Spinal cord (tissue), 10 donors: ENCODE measurements at places on chromosomes 5 and 9. TPM values are rescaled to one million over a fixed set of nuclear protein-coding genes. Genes with fewer than 3 reads are reported as not detected.
A peak's percentile ranks its signal among the peaks of the same experiment; 100 is the strongest.

UGT3A2 gene
- 0.66 TPM for polyA plus RNA-seq

PHYHD1 gene
- 23.2 TPM for polyA plus RNA-seq

F12 gene
- 15.1 TPM for polyA plus RNA-seq

ADAMTSL2 gene
- 9.0 TPM for polyA plus RNA-seq

ADGRD2 gene
- 26.1 TPM for polyA plus RNA-seq

CDKN2B-AS1 gene
- polyA plus RNA-seq, result 0.29 TPM

DMGDH gene
- polyA plus RNA-seq, result 3.3 TPM

NR4A3 gene
- polyA plus RNA-seq, result 8.4 TPM

PHF24 gene
- polyA plus RNA-seq, result 46.0 TPM

DNA sequence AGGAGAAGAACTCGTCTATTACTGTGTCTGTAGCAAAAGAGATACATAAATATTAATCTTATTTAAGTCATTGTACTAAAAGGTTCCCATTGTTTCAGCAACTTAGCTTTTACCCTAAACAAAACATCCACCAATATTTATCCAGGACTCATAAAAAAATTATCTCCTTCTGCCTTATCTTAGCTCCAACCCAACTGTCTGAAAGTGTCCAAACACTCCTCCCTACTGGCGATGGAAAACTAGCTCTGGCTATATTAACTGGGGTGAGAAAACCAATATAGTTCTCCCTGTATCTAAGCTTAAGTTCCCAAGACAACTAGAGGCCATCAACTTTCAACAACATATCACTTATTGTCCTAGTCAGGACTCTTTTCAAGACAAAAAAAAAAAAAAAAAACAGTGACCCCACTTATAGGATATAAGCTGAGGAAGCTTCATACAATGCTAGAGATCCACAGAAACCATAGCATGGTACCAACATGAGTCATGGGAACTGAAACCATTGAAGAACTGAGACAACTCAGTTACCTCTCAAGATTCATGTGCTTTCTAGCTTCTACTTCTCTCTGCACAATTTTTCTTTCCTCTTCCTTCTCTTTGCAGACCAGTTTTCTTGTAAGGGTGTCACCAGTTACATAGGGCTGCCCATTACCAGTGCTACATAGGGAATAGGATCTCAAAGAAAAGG lies 150.7 kb upstream of the RASA1 start:
- H3K4me3 ChIP-seq, result no peak overlapping the region
- H3K27ac ChIP-seq, result no peak overlapping the region
- DNase-seq, result no peak
- H3K4me1 ChIP-seq, result no peaks in the 10 kb centered on the region
- no peaks in the 10 kb centered on the region for H3K27me3 ChIP-seq
- no peaks in the 10 kb centered on the region for H3K36me3 ChIP-seq

DNA sequence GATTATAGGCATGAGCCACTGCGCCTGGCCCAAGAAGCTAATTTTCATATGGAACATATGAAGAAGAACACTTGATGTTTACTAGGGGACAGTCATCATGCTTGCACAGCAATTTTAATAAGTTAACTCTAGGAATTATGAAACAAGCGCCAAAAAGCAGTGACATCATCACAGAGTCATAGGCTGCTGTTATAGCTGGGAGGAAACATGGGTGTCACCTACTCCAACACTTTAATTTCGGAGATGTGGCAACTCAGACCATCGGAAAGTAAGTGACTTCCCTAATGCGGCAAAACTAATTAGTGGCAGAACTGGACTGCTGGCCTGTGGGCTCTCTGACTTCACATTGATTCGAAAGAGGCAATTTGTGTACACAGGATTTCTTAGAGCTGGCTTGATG lies 38.1 kb upstream of the EQTN start:
- H3K27ac ChIP-seq, result no peak overlapping the region
- no peak for DNase-seq
- H3K27me3 ChIP-seq, result no peaks in the 10 kb centered on the region
- H3K36me3 ChIP-seq, result no peaks in the 10 kb centered on the region
- H3K4me1 ChIP-seq, result peaks cover 22% of the 10 kb centered on the region

DNA sequence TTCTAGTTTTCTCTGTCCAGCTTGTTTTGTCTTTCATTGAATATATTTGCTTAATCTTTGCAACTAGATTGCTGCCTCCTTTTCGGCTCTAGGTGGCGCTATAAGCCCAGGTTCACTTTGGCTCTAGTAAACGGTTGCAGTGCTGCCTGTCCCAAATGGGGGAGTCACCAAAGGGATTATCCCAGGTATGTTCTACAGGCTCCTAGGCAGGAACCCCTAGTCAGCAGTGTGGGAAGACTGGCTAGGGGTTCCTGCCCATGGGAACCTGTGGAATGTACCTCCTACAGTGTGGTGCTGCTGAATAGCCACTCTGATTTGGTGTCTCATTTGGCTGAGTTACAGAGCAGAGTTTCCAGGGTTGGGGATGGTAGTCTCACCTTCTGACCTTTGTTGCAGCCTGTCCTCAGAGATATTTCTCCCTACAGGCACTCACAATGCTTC lies 85.2 kb downstream of the ARSB start:
- H3K27me3 ChIP-seq, result no peaks in the 10 kb centered on the region
- no peak overlapping the region for H3K4me3 ChIP-seq
- no peaks in the 10 kb centered on the region for H3K36me3 ChIP-seq
- no peak overlapping the region for H3K27ac ChIP-seq
- no peaks in the 10 kb centered on the region for H3K4me1 ChIP-seq

GRCh38 chr9:108727580-108728111 lies 128.1 kb downstream of the ACTL7B start:
- no peak overlapping the region for H3K27ac ChIP-seq
- H3K36me3 ChIP-seq, result no peaks in the 10 kb centered on the region
- H3K4me3 ChIP-seq, result no peak overlapping the region
- H3K4me1 ChIP-seq, result peaks cover 12% of the 10 kb centered on the region
- peak; percentile 15 for DNase-seq

DNA sequence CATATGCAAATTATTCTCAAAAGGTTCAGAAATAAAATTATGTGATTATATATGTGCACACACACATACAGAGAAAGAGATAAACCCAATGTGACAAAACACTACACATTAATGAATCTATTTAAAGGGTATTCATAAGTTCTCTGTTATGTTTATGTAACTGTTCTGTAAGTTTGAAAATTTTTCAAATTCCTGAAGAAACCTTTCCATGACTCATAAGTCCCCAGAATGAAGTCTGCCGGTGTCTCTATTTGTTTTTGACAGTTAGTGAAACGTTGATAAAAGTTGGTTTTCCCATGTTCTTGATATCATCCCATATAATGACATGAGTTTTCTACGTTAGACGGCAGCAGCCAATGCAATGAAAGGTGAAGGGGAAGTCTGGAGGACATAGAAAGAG lies 199.5 kb upstream of the PUM3 start:
- no peak overlapping the region for H3K4me3 ChIP-seq
- no peak for DNase-seq
- H3K27me3 ChIP-seq, result no peaks in the 10 kb centered on the region
- no peak overlapping the region for H3K27ac ChIP-seq
- H3K36me3 ChIP-seq, result no peaks in the 10 kb centered on the region
- H3K4me1 ChIP-seq, result no peaks in the 10 kb centered on the region

GRCh38 chr5:169063316-169063953 lies 237.5 kb downstream of the SLIT3 start:
- no peak overlapping the region for H3K4me3 ChIP-seq
- no peaks in the 10 kb centered on the region for H3K36me3 ChIP-seq
- H3K27ac ChIP-seq, result no peak overlapping the region
- DNase-seq, result no peak
- H3K4me1 ChIP-seq, result peaks cover 16% of the 10 kb centered on the region
- peaks cover 23% of the 10 kb centered on the region for H3K27me3 ChIP-seq

DNA sequence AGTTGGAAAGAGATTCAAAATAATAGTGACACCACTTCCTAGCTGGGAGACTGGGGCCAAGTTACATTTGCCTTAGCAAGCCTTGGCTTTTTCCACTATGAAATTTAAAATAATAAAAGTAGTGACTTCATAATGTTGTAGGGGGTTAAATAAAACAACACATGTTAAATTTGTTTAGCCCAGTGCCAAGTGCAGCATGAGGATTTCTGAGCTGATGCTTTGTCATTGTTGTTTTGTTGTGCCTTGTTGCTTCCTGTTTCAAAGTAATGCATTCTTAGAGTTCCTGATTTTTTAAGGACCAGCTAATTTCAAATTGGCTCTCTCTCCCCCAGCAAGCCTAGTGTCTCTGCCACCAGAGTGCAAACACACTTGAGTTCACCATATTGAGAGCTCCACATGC lies 270.7 kb upstream of the PAPPA start:
- no peaks in the 10 kb centered on the region for H3K36me3 ChIP-seq
- no peak overlapping the region for H3K4me3 ChIP-seq
- no peaks in the 10 kb centered on the region for H3K27me3 ChIP-seq
- no peaks in the 10 kb centered on the region for H3K4me1 ChIP-seq
- no peak for DNase-seq

DNA sequence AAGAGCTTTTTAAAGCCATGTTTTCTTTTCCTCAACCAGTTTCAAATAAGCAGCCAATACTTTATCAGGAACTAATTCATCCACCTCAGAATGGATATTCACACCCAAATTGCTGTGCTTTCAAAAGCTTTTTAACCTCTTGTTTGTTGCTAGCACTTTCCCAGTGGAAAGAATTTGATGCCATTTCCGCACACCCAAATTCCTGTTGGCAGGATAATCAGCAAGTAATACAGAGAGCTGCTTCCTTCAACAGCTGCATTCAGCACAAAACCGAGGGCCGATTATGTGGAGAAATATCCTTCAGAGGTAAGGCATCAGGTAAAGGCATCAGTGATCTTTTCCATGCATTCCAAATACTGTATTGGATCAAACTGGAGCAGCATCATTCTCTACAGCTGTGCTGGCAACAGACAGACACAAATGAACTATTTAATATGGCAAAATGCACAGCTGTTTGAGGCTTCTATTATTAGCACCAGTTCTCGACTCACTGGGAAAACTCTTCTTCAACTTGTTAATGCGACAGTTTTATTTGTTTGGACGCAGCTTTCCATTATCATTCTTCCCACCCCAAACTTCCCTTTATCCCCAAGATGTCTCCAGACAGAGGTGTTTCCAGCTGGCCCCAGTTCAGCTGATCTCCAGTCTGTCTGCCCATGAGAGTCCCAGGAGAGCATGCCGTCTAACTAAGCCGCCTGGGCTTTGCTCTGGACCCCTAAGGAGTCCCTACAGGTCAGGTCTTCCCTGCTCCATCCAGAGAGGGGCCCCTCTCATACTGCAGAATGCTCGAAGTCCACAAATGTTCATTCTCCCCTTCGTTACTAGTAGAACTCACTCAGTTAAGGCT lies 22.2 kb upstream of the MGAT1 start:
- peaks cover 4% of the 10 kb centered on the region for H3K36me3 ChIP-seq
- no peak overlapping the region for H3K4me3 ChIP-seq
- H3K27ac ChIP-seq, result no peak overlapping the region

DNA sequence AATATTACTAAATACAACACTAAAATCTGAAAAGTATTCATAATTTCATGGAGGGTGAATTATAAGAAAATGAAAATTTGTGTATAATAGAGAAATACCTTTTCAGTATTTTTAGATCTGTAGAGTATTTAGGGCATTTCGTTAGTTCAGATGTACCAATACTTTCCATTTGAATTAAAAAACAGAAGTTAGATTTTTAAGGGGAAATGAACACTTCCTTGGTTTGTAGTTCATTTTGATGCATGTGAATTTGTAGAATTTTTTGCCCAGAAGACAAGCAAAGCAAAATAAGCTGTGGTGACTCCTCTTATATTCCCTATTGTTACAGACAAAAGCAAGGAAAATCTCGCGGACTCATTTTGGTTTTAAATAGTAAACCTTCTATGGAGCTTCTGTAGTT lies 209.0 kb upstream of the RPS23 start:
- H3K27ac ChIP-seq, result no peak overlapping the region
- DNase-seq, result no peak
- H3K36me3 ChIP-seq, result no peaks in the 10 kb centered on the region
- H3K4me1 ChIP-seq, result peaks cover 3% of the 10 kb centered on the region
- no peak overlapping the region for H3K4me3 ChIP-seq

DNA sequence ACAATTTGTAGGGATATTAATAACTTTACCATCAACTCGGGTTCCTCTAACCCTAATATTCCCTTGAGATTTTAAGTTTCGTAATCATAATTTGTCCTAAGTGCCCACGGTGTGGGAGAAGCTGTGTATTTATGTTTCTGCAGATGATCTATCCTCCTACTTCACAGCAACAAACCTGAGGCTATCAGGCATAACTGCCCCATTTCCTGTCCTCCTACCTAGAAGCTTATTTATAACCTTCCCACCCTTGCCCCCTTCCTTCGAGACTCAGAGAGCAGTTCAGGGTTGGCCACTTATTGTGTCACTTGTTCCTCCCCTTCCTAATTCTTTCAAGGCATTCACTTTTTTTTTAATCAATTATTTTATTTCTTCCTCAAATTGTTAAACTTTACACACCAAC lies 29.6 kb upstream of the LCP2 start:
- no peak for DNase-seq
- no peak overlapping the region for H3K27ac ChIP-seq

DNA sequence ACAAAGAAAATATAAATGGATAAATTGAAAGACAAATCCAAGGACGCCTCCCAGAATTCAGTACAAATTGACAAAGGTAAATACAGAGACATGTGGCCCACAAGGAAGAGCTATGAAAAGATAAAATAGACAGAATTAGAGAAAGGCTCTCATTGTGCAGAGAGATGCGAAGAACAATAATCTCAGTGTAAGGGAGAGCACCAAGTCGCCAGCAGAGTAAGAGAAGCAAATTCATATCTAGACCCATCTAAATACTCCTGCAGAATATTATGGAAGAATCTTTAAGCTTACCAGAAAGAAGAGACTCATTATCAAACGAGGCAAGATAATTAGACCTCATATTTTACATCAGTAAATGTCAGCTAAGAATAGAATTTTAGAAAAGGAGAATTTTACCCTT lies 101.7 kb upstream of the ITGA1 start:
- H3K27ac ChIP-seq, result no peak overlapping the region
- H3K36me3 ChIP-seq, result no peaks in the 10 kb centered on the region
- H3K27me3 ChIP-seq, result no peaks in the 10 kb centered on the region
- no peaks in the 10 kb centered on the region for H3K4me1 ChIP-seq
- no peak for DNase-seq

DNA sequence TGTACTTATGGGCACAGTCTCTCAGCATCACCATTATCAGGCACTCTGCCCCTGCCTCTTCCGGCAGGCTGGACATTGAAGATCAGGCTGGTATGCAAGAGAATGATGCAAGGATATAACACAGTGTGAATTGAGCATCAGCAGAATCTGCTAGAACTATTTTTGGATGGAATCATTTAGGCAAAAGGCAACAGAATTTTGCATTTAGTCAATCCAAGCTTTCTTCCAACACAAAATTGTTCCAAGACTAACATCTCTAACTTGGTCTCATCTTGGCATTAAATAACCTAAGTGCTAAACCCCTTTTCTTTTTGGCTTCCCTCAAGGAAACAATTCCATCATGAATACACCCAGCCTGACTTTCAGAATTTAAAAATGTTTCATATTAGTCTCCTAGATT lies 339.9 kb downstream of the PRELID2 start:
- no peak overlapping the region for H3K27ac ChIP-seq
- no peaks in the 10 kb centered on the region for H3K27me3 ChIP-seq
- no peak overlapping the region for H3K4me3 ChIP-seq
- DNase-seq, result no peak
- H3K4me1 ChIP-seq, result no peaks in the 10 kb centered on the region

GRCh38 chr5:128877476-128877875 lies 87.8 kb upstream of the SLC27A6 start:
- no peaks in the 10 kb centered on the region for H3K27me3 ChIP-seq
- no peak for DNase-seq
- no peaks in the 10 kb centered on the region for H3K4me1 ChIP-seq
- no peaks in the 10 kb centered on the region for H3K36me3 ChIP-seq
- no peak overlapping the region for H3K4me3 ChIP-seq
